ENCODE measurements at places on chromosomes 16 and 17.
A peak's percentile ranks its signal among the peaks of the same experiment; 100 is the strongest.

GRCh38 chr17:77596491-77597417, 361.7 kb upstream of the TNRC6C start:
- no peak for DNase-seq

- no peak for DNase-seq
Measured at GRCh38 chr16:88526906-88527185, 43.4 kb upstream of the ZC3H18 start.

GRCh38 chr16:85077039-85077438, 35.2 kb downstream of the CIBAR2 start:
- DNase-seq = no peak

DNA sequence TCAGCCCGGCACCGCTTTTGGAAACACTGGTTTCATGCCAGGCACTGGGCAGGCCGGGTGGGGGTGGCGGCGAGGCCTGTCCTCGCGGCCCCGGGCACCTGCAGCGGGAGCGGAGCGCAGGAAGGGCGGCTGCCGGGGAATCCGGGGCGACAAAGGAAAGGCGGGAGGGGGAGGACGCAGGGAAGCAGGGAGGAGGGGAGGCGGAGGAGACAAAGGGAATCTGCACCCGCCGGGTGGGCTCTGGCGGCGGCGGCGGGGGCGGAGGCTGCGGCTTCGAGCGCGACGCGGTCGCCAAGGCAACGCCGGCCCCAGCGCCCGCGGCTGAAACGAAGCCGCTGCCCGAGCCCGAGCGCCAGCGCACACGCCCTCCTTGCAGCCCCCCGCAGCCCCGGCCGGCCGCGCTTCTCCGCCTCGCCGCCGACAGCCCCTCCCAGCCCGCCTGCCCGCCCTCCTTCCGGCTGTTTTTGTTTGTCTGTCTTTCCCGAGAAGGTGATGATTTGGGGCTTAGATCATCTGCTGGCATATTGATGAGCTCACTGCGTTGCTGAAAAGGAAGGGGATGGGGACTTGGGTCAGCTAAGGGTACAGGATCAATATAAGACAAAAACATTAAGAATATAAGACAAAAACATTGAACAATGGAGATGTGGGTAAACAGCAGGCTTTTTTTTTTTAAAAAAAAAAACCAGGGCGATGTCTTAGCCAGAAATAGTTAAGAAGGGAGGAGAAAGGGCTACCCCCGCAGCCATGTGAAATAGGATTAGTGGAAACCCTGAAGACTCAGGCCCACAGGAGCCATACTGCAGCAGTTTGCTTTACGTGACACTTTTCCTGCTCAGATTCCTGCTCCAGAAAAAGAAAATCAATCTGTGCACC, 32.7 kb downstream of the CDK5R1 start:
- no peak for DNase-seq

- no peak for DNase-seq
Measured at GRCh38 chr17:56697190-56697589, 103.7 kb downstream of the NOG start.

- no peak for DNase-seq
Measured at GRCh38 chr17:12421646-12422306, 243.9 kb upstream of the MYOCD start.

GRCh38 chr17:45979137-45979536, 19.9 kb upstream of the STH start:
- no peak for DNase-seq

DNA sequence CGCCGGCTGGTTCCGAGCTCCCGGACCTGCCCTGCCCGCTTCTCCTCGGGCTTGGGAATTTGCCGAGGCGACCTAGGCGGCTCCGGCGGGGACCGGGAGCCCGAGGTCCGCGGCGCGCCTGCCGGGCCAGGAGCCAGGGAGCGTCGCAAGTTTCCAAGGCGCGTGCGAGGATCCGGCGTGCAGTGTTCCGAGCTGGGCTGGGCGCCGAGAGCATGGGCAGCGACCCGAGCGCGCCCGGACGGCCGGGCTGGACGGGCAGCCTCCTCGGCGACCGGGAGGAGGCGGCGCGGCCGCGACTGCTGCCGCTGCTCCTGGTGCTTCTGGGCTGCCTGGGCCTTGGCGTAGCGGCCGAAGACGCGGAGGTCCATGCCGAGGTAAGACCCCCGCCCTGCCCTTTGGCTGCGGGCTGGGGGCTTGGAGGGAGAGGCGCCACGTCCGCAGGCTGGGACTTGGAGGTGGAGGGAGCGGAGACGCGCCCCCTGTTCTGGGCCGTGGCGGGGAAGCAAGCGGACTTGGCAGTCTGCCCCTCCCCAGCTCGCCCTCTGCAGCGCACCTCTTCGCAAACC, 668 bp downstream of the MMP15 start:
- DNase-seq = no peak

DNA sequence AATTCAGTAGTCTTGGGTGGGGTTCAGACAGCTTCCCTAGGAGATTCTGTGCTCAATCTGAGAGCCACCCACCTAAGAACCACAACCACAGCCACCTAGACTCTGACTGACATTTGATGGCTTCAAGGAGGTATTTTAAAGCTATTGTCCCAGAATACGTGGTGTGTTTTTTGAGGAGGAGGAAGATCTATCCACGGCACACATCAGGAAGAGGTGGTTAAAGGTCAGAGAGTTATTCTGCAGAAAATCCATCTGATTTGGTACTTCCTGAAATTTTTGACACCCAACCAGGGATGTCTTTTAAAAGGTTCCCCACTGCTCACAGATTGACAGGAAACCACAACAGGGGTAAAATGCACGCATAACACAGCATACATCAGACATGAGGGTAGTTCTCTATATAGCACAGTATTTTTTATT, 25.1 kb downstream of the SMARCE1 start:
- no peak for DNase-seq

DNA sequence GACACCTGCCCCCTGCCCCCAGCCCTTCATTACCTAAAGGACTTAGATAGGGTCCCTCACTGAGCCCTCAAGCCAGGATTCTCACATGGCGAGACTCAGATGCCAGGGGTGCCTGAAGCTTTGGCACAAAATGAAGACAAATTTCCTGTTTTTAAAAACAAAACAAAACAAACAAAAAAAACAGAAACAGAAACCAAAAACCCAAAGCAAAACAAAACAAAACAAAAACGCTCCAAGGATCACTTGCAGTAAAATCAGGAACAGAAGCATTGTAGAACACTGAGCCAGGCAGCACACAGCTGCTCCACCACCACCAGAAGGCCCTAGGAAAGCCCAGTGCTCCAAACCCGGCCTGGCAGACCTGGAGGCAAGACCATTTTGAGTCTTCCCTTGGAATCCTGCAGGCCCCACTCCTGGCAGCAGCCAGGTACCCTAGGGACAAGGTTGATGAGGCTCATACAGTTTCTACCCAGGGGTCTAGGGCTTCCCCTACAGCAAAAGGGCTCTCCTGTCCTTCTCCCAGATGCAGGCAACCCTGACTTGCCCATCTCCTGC, 20.8 kb downstream of the MYO18A start:
- no peak for DNase-seq

DNA sequence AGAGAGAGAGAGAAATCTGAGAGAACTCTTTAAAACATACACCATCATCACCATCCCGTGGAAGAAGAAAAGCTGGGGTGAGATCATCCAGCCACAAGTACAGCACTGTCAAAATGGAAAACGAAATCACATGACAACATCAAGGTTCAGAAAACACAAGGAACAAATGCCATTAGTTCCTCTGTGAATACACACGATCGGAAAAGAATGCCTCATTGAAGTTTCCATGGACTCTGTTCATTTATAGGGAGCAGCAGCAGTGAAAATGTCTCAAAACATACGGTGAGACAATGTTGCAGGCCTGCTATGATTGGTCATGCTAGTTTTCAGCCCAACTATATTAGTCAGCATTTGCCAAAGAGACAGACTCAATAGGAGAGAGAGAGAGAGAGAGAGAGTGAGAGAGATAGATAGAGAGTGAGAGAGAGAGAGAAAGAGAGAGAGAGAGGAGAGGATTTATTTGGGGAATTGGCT, 4.4 kb downstream of the CFAP97D1 start:
- DNase-seq = no peak

- DNase-seq = no peak
Measured at GRCh38 chr17:58873926-58874325, 118.3 kb downstream of the PPM1E start.

DNA sequence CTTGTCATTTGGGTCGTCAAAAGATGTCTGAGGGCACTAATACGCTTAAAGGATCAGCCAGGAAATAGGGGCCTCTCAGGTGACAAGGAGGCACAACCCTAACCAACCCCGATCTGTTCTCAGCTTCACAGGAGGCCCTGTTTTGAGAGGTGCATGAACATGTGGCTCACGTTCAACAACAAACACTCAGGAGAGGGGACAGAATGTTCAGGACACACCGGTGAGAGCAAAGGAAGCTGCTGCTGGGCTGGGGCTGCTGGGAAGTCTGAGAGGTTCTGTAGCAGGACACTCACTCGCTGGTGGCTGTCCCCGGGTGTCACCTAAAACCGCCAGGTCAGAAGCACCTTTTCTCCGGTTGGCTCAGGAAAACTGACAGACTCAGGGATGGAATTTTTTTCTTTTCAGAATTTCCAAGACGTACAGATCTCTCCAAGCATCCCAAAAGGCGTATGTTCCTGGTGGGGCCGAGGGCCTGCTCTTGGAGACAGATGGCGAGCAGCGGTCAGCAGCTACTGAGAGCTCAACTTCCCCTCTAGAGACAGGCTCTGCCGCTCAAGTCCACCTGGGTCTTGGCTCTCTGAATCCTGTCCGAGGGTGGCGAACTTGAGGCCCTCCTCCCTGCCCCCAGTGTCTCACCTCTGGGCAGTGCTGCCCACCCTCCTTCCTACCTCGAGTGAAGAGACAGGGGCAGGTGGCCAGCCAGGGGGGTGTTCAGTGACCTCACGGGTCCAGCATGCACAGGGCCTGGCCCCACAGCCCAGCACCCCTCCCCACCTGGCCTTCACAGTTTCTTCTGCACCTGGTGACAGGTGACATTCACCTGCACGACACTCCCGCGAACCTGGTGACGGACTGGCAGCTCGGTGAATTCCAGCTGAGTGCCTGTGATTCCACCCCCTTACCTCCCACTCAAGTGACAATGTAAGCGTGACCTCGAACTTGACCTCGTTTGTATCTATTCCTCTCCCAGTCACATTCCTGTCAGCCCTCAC, 22.9 kb downstream of the CLUH start:
- no peak for DNase-seq

DNA sequence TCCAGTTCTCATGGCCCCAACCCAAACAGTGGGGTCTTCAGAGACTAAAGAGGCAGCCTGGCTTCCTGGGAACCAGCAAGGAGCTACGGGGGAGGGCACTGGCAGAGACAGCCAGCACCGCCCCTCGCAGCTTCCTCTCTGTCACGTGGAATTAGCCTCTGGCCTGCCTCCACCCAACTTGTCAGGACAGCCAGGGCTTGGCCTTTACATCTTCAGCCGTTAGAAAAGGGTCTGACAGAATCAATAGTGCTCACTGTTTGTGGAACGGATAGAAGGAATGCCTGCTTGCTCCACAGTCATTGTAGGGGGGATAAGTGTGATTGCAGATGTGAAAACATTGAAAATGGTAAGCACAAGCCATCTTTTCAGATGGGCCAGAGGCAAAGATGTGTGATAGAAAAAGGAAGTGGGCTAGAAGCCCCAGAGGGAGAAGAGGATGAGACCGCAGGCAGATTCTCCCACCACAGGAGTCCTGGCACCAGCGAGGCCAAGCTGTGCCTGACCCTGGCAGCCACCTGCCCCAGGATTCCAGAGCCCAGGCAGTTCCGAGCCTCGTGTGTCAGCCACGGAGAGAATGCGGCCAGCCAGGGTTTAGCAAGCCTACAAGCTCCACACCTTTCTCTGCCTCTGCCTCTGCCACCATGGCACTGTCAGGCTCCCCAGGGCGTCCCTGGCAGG, 18.6 kb downstream of the GRIN2C start:
- DNase-seq = peak; percentile 60

DNA sequence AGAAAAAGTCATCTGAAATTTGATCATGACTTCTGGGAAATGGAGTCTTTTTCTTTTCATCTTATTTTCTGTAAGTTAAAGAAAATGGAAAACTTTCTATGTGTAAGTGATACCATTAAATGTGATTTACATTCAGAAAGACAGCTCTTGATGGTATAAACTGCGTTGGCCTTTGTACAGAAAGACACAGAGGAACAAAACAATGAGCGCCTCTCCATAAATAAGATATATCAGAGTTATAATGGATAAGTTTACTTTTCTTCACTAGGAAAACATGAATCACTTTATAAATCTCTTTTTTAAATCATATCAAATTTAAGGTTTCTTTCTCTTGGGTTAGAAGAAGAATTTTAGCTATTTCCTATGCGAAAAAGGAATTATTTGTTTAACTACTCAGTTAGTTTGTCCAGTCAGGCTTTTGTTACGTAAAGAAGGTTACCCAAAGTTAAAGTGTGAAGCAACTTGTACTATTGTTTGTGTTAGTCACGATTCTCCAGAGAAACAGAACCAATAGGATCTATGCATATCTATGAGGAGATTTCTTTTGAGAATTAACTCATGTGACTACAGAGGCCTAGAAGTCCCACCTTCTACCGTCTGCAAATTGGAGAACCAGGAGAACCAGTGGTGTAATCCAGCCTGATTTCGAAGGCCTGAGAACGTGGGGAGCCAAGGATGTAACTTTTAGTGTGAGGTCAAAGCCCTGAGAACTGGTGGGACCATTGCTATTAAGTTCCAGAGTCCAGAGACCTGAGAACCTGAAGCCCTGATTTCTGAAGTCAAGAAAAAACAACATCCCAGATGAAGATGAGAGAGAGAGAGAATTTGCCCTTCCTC, 295.4 kb upstream of the KCNJ16 start:
- DNase-seq = no peak

DNA sequence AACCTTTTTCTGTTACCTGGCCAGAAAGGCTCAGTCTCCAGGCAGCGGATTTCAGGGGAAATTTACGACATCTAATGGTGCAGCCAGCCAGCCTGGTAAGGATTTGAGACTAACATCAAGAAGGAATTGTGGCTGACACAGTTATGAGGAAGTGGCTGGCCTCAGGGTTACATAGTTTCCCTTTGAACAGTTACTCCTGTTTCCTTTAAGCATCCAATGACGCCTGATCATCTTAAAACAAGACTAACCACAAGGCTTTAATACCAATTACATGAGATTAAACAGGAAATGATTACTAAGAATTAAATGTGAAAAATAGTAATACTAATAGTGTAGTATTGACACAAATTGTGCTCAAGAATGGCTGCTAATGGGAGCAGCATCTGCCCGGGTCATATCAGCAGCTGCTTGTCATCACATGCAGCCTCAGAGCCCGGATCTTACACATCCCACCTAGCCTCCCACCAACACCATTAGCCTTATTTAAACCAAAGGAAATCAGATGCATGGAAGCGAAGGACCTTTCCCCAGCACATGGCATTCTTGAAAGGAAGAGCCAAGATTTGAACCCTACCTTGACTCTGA, 431.8 kb downstream of the PMP22 start:
- DNase-seq = no peak

GRCh38 chr16:23375643-23376042, 73.5 kb downstream of the SCNN1B start:
- no peak for DNase-seq

- DNase-seq = no peak
Measured at GRCh38 chr17:50722746-50723145, 3.3 kb downstream of the LUC7L3 start.

DNA sequence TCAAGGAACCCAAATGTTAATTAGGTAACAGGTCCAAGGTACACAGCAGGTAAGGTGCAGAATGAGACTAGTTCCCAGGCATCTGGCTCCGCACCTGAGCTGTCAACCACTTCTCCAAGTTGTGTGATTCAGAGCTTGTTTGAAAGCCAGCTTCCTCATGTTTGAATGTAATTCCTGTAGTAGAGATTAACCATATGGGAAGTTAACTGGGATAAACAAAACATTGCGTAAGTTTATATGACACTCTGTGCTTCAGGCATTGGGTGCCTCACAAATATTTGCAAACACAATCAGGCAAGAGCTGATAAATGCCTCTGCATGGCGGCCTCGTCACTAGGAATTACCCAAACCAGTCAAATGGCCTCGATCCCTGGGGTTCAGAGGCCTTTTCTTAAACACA, 27.9 kb upstream of the CPHXL start:
- no peak for DNase-seq
